ELR (cell line): ENCODE measurements at places on chromosomes 3 and 15.

- DNase-seq = peak; percentile 61
Observed at GRCh38 chr3:113560831-113561623, 28.7 kb downstream of the SIDT1 start.

DNA sequence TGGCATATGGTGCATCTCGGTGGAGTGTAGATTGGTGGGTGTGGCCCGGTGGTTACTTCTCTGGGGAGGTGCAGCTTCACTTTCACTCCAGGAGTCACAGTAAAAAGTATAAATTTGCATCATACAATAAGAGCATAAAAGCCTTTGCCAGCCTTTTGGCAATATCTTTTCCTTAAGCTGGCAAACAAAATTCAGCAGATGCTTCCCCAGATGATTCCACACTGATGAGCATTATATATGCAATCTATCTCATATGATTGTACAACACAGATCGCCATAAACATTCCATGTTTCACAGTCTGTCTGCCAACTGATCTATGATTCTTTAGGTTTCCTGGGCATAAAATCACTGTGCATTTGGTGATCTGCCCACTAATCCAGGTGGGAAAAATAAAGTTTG, 120.2 kb upstream of the ALCAM start:
- no peak for DNase-seq

- peak; percentile 13 for DNase-seq
Observed at GRCh38 chr15:33358306-33358705, 47.5 kb downstream of the RYR3 start.

- no peak for DNase-seq
Observed at GRCh38 chr3:171126478-171127209, 100.1 kb upstream of the SLC2A2 start.

DNA sequence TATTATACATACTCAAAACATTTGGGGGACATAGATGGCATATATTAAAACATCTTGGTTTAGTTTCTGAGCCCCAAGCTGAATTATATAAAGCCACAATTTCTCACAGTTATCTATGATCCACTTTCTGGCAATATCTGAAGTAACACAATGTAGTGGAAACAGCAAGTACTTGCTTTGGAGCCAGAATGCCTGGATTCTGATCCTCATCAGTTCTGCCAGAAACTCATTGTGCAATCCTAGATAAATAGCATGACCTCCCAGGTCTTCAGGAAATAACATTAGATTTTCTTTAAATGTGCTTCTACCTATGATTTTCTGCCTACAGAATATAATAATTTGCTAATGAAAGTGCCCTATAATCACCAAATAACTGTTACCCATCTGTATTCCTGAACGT, 544.9 kb downstream of the NAALADL2 start:
- DNase-seq = no peak

DNA sequence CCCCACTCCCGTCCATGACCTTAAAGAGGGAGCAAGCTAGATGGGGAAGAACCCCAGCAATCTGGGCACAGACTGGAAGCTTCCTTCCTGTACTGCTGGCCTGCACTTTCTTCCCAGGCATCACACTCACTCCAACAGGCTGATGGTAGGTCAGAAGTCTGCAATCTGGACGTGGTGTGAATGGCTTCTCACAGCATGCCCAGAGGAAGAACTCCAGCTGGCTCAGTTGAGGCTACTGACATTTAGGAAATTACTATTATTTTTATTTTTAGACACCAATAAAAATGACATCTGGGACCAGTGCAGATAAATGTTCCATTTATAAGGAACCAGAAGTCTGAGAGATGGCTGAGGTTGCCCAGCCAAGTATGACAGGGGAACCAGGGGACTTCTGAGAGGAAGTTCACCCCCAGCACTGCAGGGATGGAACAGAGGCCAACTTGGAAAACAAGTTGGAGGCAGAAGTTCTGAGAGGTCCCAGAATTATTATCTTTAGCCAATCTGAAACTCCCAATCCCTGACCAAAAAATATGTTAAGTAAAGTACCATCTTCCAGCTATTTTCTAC, 163.8 kb upstream of the CTNNB1 start:
- no peak for DNase-seq

DNA sequence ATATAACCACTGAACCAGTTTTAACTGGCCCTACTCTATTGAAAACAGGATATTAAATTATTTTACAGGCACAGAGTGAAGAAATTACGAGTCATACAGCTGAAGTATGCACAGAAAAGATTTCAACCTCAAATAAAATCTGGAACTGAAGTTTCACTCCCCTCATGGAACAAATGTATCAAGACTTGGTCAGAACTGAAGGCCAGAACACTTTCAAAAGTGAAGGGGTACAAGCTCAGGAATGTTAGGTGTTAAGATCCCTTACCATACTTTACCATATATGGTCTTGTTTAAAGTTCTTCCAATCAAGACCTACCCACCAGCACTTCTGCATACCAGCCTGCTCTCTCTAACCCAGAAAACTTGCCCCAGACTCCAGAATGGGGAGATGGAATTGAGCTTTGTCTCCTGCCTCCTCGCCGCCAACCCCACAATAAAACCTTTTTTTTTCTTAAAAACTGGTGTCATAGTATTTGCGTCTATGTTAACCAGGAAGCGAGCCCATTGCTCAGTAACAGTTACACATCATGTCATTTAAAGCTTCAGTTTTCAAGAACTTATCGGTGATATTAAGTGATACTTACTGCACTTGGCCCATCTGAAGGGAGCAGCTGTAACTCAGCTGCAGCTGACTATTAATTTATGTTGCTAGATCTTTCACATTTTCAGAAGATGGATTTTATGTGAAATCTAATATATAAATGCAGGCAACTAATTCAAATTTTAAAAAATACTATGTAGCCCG, 59.9 kb downstream of the OXSM start:
- no peak for DNase-seq

- no peak for DNase-seq
Observed at GRCh38 chr3:179942553-179943075, 94.1 kb downstream of the PEX5L start.

DNA sequence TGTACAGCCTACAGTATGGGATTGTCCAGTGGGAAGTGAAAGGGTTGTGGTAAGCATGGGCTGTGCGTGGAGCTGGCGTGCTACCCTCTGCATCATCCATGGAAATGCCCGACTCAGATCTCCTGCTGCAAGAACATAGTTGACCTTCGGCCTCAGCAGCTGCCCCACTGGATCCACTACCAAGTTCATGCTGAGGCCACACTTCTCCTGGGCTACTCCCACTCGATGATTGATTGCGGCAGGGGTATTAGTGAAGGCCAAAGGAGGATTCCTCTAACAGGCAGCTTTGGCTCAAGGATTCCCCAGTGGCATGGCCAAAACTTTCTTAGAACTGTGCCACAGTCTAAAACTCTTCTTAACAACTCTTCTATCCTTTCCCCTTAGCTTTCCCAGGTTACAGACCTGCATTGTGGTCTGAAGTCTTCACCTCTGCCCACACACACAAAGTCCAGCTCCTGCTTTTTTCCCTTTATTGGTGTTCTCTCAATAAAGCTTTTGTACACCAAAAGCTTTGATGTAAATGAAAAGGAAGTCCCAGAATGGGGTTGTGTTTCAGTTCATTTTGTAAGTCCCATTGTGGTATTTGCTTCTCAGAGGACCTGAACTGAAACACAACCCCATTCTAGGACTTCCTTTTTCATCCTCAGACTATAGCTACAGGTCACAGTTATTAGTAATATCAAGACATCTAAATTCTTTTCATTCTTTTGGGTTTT, 4.9 kb upstream of the TBC1D5 start:
- DNase-seq = no peak

DNA sequence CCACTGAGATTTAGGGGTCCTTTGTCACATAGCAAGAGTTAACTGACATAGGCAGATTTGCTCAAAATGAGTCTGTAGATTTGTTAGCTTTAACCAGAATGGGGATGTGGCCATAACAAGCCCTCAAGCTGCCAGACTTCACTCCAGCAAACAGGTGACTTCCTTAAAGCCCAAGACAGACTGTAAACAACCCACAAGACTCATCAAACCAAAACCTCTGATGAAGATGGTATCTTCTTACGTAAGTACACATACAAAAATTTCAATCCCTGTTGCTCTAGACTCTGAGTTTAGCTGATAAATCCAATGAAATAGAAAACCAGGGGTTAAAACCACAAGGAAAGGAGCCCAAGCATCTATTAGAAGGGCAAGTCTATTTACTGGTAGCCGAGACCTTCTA, 18.2 kb upstream of the ZBTB20 start:
- no peak for DNase-seq

GRCh38 chr3:30704931-30705890, 98.8 kb downstream of the TGFBR2 start:
- DNase-seq = no peak

DNA sequence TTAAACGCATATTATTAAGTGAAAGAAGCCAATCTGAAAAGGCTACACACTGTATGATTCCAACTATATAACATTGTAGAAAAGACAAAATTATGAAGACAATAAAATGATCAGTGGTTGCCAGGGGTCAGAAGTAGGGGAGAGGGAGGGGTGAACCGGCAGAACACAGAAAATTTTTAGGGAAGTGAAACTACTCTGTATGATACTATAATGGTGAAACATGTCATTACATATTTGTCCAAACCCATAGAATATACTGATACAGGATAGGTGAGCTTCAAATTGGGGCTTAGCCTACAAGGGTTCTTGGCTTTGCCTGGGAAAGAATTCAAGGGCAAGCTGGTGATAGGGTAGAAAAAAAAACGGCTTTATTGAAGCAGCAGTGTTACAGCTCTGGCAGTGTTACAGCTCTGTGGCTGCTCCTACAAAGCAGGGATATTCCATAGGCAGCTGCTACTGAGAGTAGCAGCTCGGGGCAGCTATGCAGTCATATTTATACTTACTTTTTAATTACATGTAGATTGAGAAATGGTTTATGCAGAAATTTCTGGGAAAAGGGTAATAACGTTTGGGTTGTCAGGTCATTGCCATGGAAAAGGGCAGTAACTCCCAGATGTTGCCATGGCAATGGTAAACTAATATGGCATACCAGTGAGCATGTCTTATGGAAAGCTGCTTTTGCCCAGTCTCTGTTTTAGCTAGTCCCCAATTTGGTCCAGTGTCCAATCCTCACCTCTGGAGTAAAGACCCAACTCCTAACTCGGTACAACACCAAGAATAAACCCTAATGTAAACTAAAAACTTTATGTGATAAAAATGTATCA, 125.1 kb upstream of the SLC25A36 start:
- DNase-seq = no peak

GRCh38 chr3:196537319-196537984, 22.3 kb upstream of the SMCO1 start:
- DNase-seq = peak; percentile 52

- DNase-seq = no peak
Observed at GRCh38 chr15:56471440-56472069, 6.6 kb upstream of the MNS1 start.

GRCh38 chr3:191563722-191564121, 102.8 kb downstream of the PYDC2 start:
- DNase-seq = no peak

GRCh38 chr3:74839566-74839965, 225.1 kb upstream of the CNTN3 start:
- DNase-seq = no peak

DNA sequence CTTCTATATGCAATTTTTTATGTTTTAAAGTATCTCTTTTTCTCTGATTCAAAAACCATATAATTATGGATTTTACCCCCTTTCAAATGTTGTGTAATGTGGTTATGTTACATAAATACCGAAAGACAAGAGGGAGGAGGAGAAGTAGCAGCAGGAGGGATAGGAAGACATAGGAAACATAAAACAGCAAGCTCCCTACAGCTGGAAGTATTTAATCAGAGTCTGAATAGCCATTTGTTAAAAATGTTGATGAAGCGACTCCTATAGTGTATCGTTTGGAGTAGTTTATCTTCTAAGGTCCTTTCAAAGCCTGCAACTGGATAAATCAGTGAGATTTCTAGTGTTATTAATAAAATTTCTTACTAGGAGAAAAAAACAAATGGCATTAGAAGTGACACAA, 598.1 kb upstream of the GOLIM4 start:
- no peak for DNase-seq

- no peak for DNase-seq
Observed at GRCh38 chr3:71214797-71215196, 368.7 kb downstream of the FOXP1 start.

- no peak for DNase-seq
Observed at GRCh38 chr3:58633157-58633865, 33.3 kb downstream of the FAM3D start.

DNA sequence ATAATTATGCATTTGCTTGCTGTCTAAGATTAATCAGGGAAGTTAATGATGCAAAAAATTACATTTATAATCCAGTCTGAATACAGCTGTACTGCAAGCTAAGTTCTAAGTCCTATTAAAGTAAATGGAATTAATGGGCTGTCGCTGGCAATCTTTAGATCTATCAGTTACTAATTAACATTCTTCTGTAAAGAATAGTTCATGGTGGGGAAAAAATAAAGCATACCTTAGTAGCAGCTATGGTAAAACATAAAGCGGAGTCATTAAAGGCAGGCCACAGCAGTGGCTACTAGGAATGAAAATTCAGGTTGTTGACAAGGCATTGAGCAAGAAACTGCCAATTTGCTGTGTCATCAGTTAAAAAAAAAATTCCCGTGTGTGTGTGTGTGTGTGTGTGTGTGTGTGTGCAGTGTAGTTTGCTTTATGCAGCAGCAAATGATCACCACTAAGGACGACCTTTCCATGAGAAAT, 129.8 kb downstream of the ZNF385D start:
- DNase-seq = no peak

DNA sequence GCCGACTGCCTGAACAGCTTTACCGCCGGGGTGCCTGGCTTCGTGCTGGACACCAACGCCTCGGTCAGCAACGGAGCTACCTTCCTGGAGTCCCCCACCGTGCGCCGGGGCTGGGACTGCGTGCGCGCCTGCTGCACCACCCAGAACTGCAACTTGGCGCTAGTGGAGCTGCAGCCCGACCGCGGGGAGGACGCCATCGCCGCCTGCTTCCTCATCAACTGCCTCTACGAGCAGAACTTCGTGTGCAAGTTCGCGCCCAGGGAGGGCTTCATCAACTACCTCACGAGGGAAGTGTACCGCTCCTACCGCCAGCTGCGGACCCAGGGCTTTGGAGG, 815 bp downstream of the SPINT1 start:
- peak; percentile 31 for DNase-seq

DNA sequence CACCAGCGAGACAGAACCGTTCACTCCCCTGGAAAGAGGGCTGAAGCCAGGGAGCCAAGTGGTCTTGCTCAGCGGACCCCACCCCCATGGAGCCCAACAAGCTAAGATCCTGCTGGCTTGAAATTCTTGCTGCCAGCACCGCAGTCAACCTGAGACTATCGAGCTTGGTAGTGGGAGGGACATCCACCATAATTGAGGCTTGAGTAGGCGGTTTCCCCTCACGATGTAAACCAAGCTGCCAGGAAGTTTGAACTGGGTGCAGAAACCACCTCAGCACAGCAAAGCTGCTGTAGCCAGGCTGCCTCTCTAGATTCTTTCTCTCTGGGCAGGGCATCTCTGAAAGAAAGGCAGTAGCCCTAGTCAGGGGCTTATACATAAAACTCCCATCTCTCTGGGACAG, 151.0 kb downstream of the MBNL1 start:
- no peak for DNase-seq

GRCh38 chr3:173502983-173503568, 105.5 kb downstream of the NLGN1 start:
- DNase-seq = no peak
